ENCODE measurements at places on chromosomes 3 and 15.

- no peak for DNase-seq
Measured at GRCh38 chr3:1447452-1447851, 354.6 kb downstream of the CNTN6 start.

- no peak for DNase-seq
Measured at GRCh38 chr3:140595295-140595694, 82.6 kb upstream of the TRIM42 start.

DNA sequence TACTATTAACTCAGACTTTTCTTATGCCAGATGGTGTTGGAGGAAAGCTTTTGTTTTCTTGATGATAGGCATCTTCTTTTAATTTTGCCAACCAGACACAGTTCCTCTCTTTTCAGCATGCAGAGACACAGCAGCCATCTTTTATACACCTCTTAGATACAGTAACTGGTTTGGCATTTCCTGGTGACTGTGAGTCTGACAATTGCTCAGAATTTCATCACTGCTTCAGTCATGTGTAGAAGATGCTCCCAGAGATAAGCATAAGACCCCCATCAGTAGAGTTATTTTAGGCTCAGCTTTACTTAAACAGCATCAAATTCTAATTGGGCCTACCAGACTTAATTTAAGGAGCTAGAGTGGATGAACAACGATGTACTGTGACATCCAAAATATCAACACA, 779.0 kb downstream of the SQOR start:
- no peak for DNase-seq

GRCh38 chr3:107880702-107881101, 210.1 kb downstream of the CD47 start:
- no peak for DNase-seq

DNA sequence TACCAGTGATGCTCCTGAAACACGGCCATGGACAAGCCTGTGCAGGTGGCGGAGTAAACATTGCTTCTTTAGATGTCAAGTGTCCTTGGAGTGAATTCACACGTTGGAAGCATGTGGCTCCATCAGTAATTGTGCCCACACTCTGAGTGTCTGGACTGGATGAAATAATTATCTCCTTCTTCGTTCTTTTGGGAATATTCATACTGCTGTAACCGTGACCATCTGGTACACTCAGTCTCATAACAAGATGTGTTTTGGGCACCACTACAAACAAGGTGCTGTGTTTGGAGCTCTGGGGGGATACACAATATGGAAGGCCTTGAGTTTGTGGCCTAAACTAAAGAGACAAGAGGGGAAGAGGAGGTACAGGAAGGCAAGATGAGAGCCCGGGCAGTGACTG, 165.6 kb downstream of the APBA2 start:
- no peak for DNase-seq

DNA sequence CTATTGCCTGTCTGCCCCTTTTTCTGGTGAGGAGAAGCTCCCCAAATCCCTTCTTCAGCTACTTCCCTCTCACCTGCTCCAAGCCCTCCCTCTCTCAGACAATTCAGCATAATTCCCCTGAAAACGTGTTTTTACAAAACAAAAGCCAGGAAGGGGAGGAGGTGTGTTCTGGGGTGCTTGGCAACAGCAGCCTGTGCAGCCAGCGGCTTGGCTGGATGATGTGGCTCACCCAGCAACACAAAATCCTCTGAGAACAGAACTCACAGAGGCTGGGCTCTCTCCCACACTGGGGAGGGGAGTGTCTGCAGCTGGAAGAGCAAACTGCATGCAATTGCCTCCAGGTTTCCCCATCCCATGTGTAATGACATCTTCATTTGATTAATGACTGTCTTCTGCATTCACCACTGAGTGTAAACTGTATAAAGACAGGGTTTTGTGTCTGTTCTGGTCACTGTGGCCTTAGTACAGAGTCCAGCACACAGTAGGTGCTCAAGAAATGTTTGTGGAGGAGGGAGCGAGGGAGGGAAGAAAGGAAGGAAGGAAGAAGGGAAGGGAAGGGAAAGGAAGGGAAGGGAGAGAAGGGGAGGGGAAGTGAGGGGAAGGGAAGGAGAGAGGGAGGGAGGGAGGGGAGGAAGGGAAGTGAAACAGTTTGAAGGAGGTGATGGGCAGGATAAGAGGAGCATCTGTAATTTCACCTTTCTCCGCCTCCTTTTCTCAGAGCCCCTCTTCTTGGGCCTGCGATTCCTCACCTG, 70.1 kb upstream of the GLCE start:
- DNase-seq: no peak

GRCh38 chr3:174495928-174496327, 363.2 kb upstream of the NAALADL2 start:
- no peak for DNase-seq

GRCh38 chr3:160616716-160617115, 51.3 kb upstream of the KPNA4 start:
- no peak for DNase-seq

DNA sequence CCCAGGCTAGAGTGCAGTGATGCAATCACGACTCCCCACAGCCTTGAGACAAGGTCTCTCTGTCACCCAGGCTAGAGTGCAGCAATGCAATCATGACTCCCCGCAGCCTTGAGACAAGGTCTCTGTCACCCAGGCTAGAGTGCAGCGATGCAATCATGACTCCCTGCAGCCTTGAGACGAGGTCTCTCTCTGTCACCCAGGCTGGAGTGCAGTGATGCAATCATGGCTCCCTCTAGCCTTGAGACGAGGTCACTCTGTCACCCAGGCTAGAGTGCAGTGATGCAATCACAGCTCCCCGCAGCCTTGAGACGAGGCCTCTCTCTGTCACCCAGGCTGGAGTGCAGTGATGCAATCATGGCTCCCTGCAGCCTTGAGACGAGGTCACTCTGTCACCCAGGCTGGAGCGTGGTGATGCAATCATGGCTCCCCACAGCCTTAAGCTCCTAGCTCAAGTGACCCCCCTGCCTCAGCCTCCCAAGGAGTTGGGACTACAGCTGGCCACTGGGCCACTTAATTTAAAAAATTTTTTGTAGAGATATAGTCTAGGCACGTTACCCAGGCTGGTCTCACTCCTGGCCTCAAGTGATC, 26.1 kb downstream of the TFRC start:
- no peak for DNase-seq

DNA sequence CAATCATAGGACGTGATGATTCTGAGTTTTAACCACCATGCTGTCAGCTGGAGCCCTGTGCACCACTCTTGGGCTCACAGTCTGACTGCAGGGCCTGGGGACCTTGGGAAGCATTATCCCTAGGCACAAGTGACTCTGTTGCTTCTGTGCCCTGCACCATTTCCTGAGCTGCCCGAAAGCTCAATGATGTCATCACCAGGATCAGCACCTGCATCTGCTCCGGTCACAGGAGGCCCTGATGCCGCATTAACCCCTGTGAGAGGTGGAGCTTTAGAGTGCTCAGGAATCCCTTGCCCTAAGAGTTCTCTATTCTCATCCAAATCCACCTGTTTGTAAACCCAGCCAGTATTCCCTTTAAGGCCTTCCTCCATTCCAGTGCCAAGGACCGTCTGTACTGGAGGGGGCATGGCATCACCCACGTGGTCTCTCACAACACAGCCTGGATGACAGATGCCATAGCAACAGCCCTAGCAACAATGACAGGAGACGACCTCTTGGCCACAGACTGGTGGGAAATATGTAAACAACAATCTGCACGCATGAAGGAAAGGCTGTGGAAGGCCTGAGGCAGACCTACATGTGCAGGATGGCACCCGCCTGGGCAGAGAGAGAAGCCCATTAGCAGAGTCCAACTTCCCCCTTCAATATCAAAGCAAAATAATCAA, 37.9 kb downstream of the NTRK3 start:
- no peak for DNase-seq

DNA sequence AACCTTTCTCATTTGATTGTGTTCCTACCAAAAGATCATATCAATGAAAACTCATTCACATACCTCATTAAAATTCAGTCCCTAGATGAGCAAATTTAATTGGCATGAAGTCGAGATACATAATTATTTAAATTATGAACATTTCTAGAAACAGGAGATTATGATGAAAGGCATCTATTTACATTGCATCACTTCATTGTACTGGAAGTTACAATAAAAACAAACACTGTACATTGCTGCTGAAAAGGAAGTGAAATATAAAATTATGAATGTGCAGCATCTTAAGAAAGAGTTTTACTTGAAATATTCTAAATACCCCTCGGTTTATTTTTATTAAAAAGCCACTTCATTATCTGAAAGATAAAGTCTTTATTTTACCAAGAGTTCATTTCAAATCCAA, 163.4 kb upstream of the ZNF385D start:
- DNase-seq: no peak

GRCh38 chr3:56291244-56291680, 177.0 kb downstream of the ERC2 start:
- DNase-seq: no peak

DNA sequence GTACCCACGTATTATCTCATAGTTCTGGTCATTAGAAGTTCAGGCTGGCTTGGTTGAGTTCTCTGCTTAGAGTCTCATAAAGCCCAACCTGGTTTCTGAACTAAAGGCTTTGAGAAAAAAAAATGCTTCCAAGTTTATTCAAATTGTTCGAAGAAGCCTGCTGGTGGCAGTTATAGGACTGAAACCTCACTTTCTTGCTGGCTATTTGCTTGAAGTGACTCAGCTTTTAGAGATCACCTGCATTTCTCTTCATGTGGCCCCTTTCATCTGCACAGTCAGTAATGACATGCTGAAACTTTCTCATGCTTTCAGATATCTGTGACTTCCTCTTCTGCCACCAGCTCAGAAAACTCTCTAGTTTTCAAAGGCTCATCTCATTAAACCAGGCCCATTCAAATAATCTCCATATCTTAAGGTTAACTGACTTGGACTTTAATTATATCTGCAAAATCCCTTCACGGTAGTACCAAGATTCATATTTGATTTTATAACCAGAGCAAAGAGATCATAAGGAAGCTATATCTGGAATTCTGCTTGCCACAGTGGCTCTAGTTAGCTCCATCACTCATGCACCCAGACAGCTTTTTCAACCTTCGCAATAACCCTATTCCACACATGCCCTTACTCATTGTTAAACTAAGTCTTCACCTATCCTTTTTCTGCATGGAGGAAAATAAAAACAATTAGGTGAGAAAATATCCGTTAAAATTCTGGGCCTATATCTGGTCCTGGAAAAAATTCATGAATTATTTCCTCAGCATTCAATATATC, 433.8 kb upstream of the CBLB start:
- no peak for DNase-seq

GRCh38 chr15:88624156-88624970, 3.2 kb downstream of the AEN start:
- no peak for DNase-seq

DNA sequence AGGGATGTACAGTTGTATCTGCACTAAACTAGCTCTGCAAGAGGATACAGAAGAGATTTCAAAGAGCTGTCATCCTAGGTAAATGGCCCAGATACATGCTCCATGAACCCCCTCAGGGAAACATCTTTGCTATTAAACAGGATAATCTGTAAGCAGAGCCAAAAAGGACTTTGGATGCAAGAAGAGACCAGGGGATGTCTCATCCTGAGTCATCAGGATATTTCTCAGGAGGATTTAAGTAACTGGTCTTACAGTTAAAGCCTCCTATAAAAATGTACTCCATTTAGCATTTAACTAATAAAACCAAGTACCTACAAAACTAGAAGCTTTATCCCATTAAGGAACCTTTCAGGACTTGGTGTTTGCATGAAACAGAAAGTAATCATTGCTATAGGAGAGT, 48.2 kb upstream of the PHLDB2 start:
- no peak for DNase-seq

DNA sequence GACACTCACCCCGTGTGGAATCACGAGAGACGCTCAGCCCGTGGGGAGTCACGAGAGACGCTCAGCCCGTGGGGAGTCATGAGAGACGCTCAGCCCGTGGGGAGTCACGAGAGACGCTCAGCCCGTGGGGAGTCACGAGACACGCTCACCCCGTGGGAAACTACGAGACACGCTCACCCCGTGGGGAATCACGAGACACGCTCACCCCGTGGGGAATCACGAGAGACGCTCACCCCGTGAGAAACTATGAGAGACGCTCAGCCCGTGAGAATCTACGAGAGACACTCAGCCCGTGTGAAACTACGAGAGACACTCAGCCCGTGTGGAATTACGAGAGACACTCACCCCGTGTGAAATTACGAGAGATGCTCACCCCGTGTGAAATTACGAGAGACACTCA, 49.8 kb downstream of the ADAMTS17 start:
- DNase-seq: no peak

- no peak for DNase-seq
Measured at GRCh38 chr3:46090161-46090591, 62.9 kb upstream of the XCR1 start.

- DNase-seq: no peak
Measured at GRCh38 chr3:187970106-187970505, 183.9 kb upstream of the LPP start.

DNA sequence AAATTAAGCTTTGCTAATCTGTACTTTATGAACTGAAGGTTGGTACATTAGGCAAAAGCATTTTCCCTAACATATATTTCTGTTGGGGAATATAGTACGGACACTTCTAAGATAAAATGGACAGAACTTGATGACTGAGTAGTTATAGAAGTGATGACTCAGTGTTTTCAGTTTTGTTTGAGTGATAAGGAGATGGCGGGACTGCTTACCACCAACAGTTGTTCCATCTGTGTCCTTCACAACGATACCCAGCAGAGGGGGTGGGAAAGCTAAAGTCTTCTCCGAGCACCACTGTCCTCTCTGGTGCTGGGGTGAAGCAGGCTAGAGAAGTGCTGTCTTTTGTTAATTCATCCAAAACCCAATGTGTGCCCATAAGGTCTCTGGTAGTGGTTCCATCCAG, 195.8 kb downstream of the CD47 start:
- DNase-seq: no peak

DNA sequence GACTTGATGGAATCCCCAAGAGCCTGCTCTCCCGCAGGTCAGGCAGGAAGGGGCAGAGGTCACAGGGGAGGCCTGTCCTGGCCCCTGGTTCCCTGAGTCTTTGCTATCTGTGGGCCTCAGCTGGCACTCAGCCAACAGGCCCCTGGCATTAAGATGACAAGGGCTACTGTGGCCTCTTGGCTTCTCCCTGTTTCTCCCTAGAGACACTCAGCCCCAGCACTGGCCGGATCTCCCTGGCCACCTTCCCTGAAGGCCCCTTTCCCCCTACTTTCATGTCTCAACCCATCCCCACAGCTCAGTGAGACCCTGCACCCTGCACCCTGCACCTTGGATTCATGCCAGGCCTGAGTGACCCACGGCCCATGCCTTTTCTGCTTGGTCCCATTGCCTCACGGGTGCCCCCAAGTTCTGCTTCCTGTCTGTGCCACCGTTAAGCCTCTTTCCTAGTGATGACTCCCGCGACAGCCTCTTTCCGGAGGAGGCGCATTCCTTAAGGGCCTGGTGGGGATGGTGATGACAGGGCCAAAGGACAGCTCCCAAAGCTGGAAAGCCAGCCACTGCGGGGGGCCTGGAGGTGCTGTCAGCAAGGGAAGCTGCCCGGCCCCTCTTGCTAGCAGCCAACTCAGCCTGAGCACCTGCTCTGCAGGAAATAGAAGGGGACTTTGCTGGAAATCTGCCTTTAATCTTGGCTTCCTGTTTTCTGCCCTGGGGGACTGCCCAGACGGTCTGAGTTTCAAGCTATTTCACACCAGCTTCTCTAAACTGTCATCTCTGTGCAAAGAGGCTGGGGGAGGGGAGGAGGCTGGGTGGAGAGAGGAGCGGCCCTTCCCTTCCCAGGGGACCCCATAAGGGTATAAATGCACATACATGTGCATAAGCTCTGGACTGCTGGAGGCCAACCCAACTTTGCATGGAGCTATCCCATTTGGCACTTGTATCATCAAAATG, 4.8 kb upstream of the CSK start:
- no peak for DNase-seq

GRCh38 chr3:54870423-54870822, 57.4 kb downstream of the LRTM1 start:
- no peak for DNase-seq

- no peak for DNase-seq
Measured at GRCh38 chr3:184632551-184633236, 71.1 kb downstream of the EPHB3 start.

Measured in stimulated activated CD8-positive, alpha-beta memory T cell treated with anti-CD3 and anti-CD28 coated beads, Interleukin-4, amount 100 ng/mL, for 4 hours (primary cell).